ENCODE measurements at places on chromosomes 4 and X.

GRCh38 chr4:10200869-10201268, 84.3 kb upstream of the WDR1 start:
- no peak for DNase-seq

GRCh38 chr4:154727540-154727939, 16.3 kb upstream of the LRAT start:
- no peak for DNase-seq

DNA sequence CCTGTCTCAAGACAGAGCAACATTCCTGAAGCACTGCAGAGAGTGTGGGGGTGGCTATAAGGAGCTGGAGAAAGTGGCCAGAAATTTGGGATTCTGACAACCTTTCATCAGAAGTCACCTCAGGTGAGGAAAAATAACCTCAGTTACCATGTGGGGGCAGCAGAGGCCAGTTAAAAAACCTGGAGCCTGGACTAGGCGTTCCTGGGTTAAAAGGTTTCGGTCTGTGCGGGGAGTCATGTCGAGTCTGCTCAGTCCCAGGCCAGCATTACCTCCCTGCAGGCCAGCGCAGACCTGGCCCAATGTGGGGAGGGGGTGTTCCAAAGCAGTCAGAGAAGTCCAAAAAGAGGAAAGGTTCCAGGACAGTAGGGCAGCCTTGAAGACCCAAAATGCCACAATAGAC, 10.9 kb upstream of the NALF2 start:
- DNase-seq, result no peak

GRCh38 chrX:46713672-46714490, 45.0 kb downstream of the SLC9A7 start:
- DNase-seq, result no peak

DNA sequence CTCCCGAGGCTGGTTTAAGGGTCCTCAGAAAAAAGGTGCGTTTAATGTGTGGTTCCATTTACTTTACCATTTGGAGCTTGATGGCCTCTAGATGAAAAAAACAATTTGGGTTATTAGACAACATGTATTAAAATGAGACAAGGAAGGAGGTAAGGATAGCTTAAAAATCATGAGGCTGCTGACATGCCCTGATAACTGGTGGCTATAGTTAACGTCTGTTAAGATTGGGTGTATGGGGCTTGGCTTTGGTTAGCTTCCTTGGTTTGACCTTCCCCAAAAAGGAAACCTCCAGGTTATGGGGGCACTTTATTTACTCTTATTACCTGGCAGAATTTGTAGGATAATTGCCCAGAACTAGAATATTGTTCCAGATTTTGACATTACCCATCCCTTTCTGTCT, 51.5 kb downstream of the HMGB2 start:
- no peak for DNase-seq

GRCh38 chr4:169052594-169052945, 42.5 kb upstream of the CBR4 start:
- no peak for DNase-seq

DNA sequence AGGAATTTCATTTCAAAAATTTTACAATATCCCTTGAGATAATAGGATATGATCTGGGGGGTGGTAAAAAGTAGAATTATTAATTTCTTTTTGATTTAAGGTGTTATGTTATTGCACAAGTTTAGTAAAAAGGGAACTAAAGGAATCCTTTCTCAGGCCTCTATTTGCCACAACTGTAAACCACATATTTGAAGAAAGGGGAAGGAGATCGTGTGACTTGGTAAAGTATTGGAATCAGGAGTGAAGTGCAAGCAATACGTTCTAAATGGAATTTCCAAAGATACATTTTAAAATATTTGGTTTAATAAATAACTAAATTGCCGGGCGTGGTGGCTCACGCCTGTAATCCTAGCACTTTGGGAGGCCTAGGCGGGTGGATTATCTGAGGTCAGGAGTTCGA, 35.3 kb upstream of the SCRG1 start:
- DNase-seq, result no peak
